ENCODE measurements at places on chromosomes 1 and 21. TPM values are rescaled to one million over a fixed set of nuclear protein-coding genes. Genes with fewer than 3 reads are reported as not detected.

GRCh38 chr1:224616756-224617409 lies 766 bp downstream of the CNIH3 start:
- no peaks in the 10 kb centered on the region for H3K27me3 ChIP-seq
- H3K27ac ChIP-seq: no peak overlapping the region

DNA sequence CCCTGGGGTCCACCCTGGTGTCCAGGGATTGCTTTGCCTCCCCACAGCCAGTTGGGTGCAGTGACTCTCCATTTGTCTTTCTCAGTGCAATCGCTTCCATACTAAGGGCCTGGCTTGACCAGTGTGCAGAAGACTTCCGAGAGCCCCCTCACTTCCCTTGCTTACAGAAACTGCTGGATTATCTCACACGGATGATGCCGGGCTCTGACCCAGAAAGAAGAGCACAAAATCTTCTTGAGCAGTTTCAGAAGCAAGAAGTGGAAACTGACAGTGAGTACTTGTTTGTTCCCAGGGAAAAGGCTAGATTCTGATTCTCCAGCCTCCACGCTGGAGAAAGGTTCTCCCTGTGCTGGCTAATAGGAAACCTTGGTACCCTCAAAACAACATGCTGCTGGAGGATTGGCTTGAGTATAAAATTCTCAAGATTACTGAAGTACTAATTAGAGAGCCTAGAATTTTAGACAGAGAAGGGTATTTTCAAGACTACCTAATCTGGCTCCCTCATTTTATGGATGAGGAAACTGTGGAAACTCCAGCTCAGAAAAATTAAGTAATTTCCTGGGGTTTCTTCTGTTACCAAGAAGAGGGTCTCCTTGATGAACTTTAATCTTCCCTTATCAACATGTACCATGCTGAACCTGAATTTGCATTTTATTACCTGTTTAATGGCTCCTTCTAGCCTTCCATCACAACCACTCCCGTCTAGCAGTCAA lies 75.8 kb downstream of the RGL1 start:
- no peak for DNase-seq
- H3K4me1 ChIP-seq: peaks cover 63% of the 10 kb centered on the region
- H3K27ac ChIP-seq: peak overlapping the region; percentile 66
- H3K4me3 ChIP-seq: no peak overlapping the region
- H3K27me3 ChIP-seq: no peaks in the 10 kb centered on the region

- H3K27me3 ChIP-seq: no peaks in the 10 kb centered on the region
- no peak overlapping the region for H3K4me3 ChIP-seq
- no peak for DNase-seq
- no peaks in the 10 kb centered on the region for H3K36me3 ChIP-seq
- H3K27ac ChIP-seq: no peak overlapping the region
These were observed 49.7 kb upstream of the EPB41 start for GRCh38 chr1:28864695-28865094.

DNA sequence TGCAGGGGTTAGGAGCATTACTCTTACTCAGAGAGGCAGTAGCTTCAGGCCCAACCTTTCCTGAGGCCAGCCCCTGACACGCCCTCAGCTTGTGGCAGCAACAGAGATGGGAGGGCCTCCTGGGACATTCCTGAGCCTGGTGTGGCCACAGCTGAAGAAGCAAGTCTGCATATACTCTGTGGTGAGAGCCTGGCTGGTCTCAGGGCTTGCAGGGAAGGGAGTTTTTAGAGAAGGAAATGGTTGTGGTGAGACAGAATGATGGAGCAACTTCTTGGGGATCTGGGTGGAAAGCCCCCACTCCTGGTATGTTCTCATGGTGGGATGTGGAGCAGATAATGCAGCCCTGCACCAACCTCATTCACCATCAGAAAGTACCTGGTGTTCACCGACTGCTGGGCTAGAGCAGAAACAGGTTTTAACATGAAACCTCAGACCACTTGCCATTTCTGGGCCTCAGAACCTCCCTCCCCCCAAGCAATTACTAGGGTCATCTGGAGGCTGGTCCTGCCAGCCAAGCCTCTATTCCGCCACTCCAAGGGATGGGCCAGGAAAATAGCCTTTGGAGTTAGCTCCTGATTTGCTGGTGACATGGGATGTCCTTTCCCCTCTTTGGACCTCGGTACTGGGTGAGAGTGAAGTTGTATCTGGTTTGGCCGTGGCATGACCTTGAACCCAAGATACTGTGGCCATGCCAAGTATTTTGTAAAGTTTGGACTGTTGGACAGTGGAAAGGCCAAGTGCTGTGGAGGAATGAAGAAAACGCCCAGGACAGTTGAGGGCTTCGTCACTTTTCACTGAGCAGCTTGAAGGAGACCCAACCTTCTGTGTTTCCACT lies 28.1 kb upstream of the RNF19B start:
- H3K27ac ChIP-seq: peak overlapping the region; percentile 85
- H3K36me3 ChIP-seq: no peaks in the 10 kb centered on the region
- H3K4me3 ChIP-seq: no peak overlapping the region
- peaks cover 65% of the 10 kb centered on the region for H3K4me1 ChIP-seq

- DNase-seq: no peak
- no peak overlapping the region for H3K4me3 ChIP-seq
- H3K27me3 ChIP-seq: no peaks in the 10 kb centered on the region
- no peaks in the 10 kb centered on the region for H3K4me1 ChIP-seq
- no peaks in the 10 kb centered on the region for H3K36me3 ChIP-seq
These were observed 39.3 kb upstream of the SLC35F3 start for GRCh38 chr1:233865216-233865615.

FASLG gene
- not detected for total RNA-seq

DNA sequence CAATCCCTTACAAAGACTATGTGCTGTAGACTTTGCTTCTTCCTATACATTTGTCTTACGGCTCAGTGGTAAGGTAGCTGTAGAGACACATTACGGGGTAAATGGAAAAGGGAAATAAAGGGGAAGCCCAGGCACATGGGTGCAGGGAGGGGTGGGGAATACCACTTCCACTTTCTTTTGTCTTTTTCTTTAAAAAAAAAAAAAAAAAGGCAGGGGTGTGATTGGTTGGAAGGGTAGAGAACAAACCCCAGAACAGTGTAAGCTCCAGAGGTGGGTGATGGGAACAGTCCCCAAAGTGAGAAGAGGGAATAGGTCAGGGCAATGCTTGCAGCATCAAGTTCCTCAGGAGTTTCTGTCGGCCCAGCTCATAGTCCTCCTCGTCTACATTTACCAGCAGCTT lies 3.9 kb downstream of the NIT1 start:
- no peaks in the 10 kb centered on the region for H3K27me3 ChIP-seq
- H3K36me3 ChIP-seq: peaks cover 60% of the 10 kb centered on the region
- peaks cover 27% of the 10 kb centered on the region for H3K4me1 ChIP-seq
- no peak for DNase-seq

CD247 gene
- total RNA-seq: 7.9 TPM

- no peaks in the 10 kb centered on the region for H3K36me3 ChIP-seq
- H3K27me3 ChIP-seq: no peaks in the 10 kb centered on the region
- no peak overlapping the region for H3K4me3 ChIP-seq
- H3K27ac ChIP-seq: no peak overlapping the region
These were observed 29.0 kb downstream of the SPEN start for GRCh38 chr1:15876357-15877055.

- H3K4me3 ChIP-seq: no peak overlapping the region
- no peaks in the 10 kb centered on the region for H3K27me3 ChIP-seq
- peak overlapping the region; percentile 78 for H3K27ac ChIP-seq
- no peaks in the 10 kb centered on the region for H3K36me3 ChIP-seq
These were observed 7.1 kb upstream of the PTTG1IP start for GRCh38 chr21:44880405-44881197.

ZBTB37 gene
- total RNA-seq: 17.8 TPM

GRCh38 chr1:25677193-25677773 lies 60.7 kb downstream of the MAN1C1 start:
- no peak overlapping the region for H3K4me3 ChIP-seq
- no peak for DNase-seq

ZC3H11A gene
- total RNA-seq: 84.8 TPM

- H3K4me1 ChIP-seq: no peaks in the 10 kb centered on the region
- no peak overlapping the region for H3K4me3 ChIP-seq
- H3K36me3 ChIP-seq: no peaks in the 10 kb centered on the region
- H3K27ac ChIP-seq: no peak overlapping the region
- no peaks in the 10 kb centered on the region for H3K27me3 ChIP-seq
- DNase-seq: no peak
These were observed 426 bp downstream of the VSIG8 start for GRCh38 chr1:159862031-159862430.

DNA sequence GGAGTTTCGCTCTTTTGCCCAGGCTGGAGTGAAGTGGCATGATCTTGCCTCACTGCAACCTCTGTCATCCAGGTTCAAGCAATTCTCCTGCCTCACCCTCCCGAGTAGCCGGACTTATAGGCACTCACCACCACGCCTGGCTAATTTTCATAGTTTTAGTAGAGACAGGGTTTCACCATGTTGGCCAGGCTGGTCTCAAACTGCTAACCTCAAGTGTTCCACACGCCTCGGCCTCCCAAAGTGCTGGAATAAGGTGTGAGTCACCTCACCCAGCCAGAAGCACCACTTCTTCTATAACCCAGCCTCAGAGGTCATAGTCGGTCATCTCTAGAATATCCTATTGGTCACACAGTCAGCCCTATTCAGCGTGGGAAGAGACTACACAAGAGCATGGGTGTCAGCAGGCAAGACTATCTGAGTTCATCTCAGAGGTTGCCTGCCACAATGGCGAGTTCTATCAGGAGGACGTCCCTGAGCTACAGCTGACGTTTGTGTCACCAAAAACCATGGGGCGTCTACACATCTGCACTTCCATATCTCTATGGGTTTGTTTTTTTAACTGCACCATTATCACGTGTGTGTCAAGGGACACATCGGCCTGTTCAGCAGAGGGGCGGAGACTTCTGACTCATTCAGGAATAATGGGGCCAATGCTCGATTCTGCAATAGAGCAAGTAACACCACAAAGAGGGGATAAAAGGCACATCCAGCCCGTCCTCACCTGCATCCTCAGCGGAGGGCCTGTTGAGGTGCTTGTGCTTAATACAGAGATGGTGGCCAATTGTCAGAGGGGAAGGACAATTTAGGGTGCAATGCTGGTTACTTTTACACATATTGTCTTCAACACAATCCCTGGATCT lies 256.3 kb upstream of the IRF2BP2 start:
- H3K36me3 ChIP-seq: no peaks in the 10 kb centered on the region
- H3K4me3 ChIP-seq: no peak overlapping the region
- peaks cover 9% of the 10 kb centered on the region for H3K4me1 ChIP-seq
- H3K27me3 ChIP-seq: no peaks in the 10 kb centered on the region
- no peak overlapping the region for H3K27ac ChIP-seq

AKR1A1 gene
- total RNA-seq: 187 TPM

TEDDM1 gene
- not detected for total RNA-seq

ITLN2 gene
- 63.8 TPM for total RNA-seq

- no peaks in the 10 kb centered on the region for H3K4me1 ChIP-seq
- no peaks in the 10 kb centered on the region for H3K36me3 ChIP-seq
- H3K4me3 ChIP-seq: no peak overlapping the region
- DNase-seq: no peak
- H3K27ac ChIP-seq: no peak overlapping the region
These were observed 296.1 kb downstream of the HHIPL2 start for GRCh38 chr1:222251847-222252246.

- H3K4me1 ChIP-seq: peaks cover 9% of the 10 kb centered on the region
- DNase-seq: no peak
- no peaks in the 10 kb centered on the region for H3K36me3 ChIP-seq
- no peaks in the 10 kb centered on the region for H3K27me3 ChIP-seq
- H3K4me3 ChIP-seq: peak overlapping the region; percentile 78
These were observed 514 bp downstream of the S1PR1 start for GRCh38 chr1:101237229-101237837.

TSPAN2 gene
- total RNA-seq: 13.7 TPM

GRCh38 chr21:27475363-27475955 lies 508.6 kb upstream of the ADAMTS5 start:
- no peak overlapping the region for H3K27ac ChIP-seq
- no peaks in the 10 kb centered on the region for H3K36me3 ChIP-seq
- H3K27me3 ChIP-seq: no peaks in the 10 kb centered on the region

GRCh38 chr1:94883691-94884090 lies 43.2 kb downstream of the CNN3 start:
- DNase-seq: no peak
- H3K36me3 ChIP-seq: peaks cover 2% of the 10 kb centered on the region
- H3K27ac ChIP-seq: peak overlapping the region; percentile 26
- peaks cover 14% of the 10 kb centered on the region for H3K4me1 ChIP-seq
- no peak overlapping the region for H3K4me3 ChIP-seq

IGSF9 gene
- 2.0 TPM for total RNA-seq

ZBTB7B gene
- total RNA-seq: 63.9 TPM

CD5L gene
- 2.4 TPM for total RNA-seq

- no peak overlapping the region for H3K27ac ChIP-seq
- no peaks in the 10 kb centered on the region for H3K27me3 ChIP-seq
- DNase-seq: no peak
- no peaks in the 10 kb centered on the region for H3K36me3 ChIP-seq
- no peak overlapping the region for H3K4me3 ChIP-seq
- no peaks in the 10 kb centered on the region for H3K4me1 ChIP-seq
These were observed 32.6 kb downstream of the ATP1B1 start for GRCh38 chr1:169138866-169139670.

DNA sequence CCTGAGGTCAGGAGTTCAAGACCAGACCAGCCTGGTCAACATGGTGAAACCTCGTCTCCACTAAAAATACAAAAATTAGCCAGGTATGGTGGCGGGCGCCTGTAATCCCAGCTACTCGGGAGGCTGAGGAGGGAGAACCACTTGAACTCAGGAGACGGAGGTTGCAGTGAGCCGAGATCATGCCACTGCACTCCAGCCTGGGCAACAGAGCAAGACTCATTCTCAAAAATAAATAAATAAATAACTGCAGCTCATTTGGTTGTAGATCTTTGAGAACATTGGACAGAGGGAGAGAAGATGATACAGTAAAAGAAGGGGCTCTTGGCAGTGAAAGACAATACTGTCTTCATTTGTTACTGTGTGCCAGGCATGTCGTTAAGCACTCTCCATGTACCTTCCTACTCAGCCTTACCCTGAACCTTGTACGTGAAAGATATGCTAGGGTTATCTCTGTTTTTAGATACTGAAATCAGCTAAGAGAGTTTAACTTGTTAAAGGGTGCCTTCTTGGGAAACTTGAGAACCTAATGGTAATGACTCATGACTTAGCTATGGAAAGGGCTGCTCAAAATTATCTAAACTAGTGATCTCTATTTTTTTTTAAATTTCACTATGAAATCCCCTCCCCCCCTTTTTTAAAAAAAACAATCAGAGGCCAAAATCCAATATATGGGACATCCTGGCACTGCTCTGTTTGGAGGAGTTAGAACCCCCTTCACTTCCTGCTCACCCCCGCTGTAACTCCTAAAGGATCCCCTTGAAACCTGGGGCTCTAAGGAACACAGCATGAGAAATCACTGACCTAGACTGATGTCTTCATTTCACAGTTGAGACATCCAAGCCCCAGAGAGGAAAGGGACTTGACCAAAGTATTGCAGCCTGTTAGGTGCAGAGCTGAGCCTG lies 6.8 kb upstream of the KPNA6 start:
- no peaks in the 10 kb centered on the region for H3K4me1 ChIP-seq
- peaks cover 8% of the 10 kb centered on the region for H3K36me3 ChIP-seq
- DNase-seq: no peak
- H3K4me3 ChIP-seq: no peak overlapping the region
- no peak overlapping the region for H3K27ac ChIP-seq

GRCh38 chr1:198117267-198117666 lies 39.5 kb upstream of the NEK7 start:
- no peaks in the 10 kb centered on the region for H3K36me3 ChIP-seq
- H3K27ac ChIP-seq: no peak overlapping the region
- no peak for DNase-seq
- no peaks in the 10 kb centered on the region for H3K27me3 ChIP-seq
- no peaks in the 10 kb centered on the region for H3K4me1 ChIP-seq

Measured in upper lobe of left lung (tissue), 6 donors.